LHCN-M2 (cell line): ENCODE measurements at places on chromosomes 5 and 9.

GRCh38 chr5:144122081-144122480 lies 48.4 kb downstream of the YIPF5 start:
- DNase-seq, result no peak

GRCh38 chr5:39209924-39210323 lies 9.4 kb downstream of the FYB1 start:
- DNase-seq, result no peak

DNA sequence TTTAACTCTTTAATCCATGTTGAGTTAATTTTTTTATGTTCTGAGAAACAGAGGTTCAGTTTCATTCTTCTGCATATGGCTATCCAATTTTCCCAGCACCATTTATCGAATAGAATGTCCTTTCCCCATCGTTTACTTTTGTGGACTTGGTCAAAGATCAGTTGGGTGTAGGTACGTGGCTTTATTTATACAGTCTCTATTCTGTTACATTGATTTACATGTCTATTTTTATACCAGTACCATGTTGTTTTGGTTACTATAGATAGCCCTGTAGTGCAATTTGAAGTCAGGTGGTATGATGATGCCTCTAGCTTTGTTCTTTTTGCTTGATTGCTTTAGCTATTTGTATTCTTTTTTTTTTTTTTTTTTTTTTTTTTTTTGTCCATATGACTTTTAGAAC lies 462.0 kb downstream of the HTR1A start:
- no peak for DNase-seq

GRCh38 chr5:113022661-113023060 lies 46.1 kb downstream of the DCP2 start:
- DNase-seq, result peak; percentile 47

- no peak for DNase-seq
These were observed 43.6 kb downstream of the SEMA5A start for GRCh38 chr5:9502050-9502834.

DNA sequence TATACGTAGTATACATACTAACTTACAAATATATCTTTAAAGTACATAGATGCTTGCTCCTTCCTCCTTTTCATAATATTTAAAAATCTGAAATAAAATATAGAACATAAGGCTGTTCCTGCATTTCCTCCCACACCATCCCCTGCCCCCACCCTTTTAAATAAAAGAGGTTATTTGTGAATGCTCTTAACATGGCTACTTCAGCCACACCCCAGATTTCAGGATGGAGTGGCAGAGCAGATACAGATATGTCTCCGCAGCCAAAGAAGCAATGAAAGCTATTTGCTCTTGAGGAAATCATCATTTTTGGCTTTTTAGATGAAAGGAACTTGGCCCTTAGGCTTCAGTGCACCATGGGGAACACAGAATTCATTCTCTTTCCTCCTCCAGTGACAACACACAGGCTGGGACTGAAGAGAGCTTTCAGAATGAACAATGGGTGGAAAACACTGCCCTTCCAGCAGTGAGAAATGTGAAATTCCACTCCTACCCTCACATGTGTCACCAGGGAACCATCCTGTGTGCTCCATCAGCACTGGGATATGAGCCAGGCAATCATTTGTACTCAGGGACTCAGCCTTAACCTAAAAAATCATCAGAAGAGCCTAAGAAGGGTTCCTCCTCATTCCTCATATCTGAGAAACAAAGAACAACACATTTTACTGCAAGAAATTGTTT lies 134.3 kb downstream of the PPP2R2B start:
- peak; percentile 75 for DNase-seq

- DNase-seq, result no peak
These were observed 250.1 kb upstream of the SGCD start for GRCh38 chr5:156076912-156077311.

DNA sequence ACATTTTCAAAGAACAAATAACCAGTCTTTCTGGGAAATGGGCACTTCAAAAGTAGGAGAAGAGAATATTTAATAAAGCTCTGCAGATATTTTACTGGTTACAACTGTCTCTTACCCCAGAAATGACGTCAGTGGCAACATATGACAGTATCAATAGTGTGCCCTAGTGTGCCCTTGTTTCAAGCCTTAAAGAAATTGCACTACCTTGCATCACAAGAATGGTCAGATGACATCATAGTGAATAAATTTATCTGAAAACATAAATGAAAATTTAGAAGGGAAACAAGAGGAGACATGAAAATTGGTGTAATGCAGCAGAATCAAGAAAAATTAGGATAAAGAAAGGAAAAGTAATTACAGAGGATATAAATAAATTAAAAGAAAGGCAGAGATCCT lies 176.7 kb downstream of the GNAQ start:
- no peak for DNase-seq

GRCh38 chr5:81590498-81591384 lies 160.2 kb downstream of the SSBP2 start:
- DNase-seq, result no peak

DNA sequence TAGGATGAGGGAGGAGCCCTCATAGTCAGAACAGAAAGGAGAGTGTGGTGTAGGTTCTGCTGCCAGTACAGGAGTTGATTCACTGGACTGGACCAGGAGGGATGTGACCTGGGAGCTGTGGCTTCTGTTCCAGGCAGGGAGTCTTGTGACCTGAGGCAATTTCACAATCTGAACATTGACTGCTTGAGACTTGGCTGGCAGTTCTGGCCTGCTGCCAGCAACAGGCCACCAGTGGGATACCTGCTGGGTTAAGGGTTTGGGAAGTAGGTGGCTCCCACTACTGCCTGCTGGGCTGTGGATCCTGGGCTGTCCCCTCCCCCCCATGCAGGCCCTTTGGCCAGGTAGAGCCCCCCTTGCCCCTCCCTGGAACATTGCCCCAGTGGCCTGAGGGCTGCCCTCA lies 268.6 kb upstream of the ARRDC3 start:
- DNase-seq, result no peak

GRCh38 chr9:2628919-2629318 lies 7.3 kb downstream of the VLDLR start:
- DNase-seq, result no peak

- DNase-seq, result no peak
These were observed 48.8 kb downstream of the LNPEP start for GRCh38 chr5:96984506-96985192.
